ENCODE measurements at places on chromosomes 7 and 10.

- no peak for DNase-seq
These were observed 16.0 kb downstream of the RASGEF1A start for GRCh38 chr10:43250615-43251418.

- no peak for DNase-seq
These were observed 55.9 kb downstream of the CFAP46 start for GRCh38 chr10:132886211-132887099.

- no peak for DNase-seq
These were observed 472.6 kb downstream of the PLXNA4 start for GRCh38 chr7:132103718-132104117.

DNA sequence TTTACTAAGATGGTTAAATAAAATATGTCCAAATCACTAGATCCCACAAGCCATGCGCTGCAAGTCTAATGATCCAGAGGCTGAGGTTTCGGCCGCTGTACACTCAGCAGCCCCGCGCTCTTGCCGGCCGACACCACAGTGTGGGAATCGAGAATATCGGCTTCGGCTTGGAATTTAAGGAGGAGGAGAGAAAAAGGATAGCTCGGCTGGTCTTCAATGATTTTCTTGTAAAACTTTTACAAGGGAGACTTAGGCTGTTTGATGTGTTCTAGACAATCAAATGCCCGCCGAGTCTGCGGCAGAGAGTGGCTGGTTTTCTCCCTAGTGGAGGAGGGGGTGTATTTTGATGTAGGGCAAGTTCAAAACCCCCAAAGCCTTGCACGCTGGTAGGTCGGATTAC is 118.2 kb upstream of the TCF7L2 start:
- DNase-seq: no peak

DNA sequence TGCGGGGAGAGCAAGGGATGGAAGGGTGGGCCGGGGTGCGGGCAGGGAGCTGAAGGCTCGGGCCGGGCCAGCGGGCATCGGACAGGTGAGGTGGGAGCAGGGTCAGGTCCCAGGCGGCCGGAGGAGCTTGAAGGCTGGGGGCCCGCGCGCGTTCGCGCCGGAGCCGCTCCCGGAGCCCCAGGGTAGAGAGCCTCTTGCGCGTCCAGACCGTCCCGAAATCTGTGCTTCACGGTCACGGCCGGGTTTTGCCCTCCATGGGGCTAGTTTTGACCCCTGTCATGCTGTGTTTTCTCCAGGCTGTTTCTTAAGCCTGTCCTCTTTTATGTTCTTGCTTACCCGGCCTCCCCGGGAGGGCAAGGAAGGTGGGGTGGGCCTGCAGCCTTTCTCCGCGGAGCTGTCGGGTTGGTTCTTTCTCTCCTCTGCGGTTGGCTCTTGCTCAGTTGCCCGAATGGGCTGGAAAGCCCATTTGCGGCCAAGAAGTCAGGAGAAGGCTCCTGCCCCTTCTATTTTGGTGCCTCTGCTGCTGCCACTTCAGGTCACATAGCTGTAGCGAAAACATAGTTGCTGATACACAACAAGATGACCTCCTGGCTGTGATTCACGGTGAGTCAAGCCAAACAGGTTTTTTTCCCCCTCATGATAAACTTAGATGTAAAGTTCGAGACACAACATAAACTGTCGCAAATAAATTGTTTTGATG is 650 bp downstream of the UBE2D1 start:
- DNase-seq: no peak

DNA sequence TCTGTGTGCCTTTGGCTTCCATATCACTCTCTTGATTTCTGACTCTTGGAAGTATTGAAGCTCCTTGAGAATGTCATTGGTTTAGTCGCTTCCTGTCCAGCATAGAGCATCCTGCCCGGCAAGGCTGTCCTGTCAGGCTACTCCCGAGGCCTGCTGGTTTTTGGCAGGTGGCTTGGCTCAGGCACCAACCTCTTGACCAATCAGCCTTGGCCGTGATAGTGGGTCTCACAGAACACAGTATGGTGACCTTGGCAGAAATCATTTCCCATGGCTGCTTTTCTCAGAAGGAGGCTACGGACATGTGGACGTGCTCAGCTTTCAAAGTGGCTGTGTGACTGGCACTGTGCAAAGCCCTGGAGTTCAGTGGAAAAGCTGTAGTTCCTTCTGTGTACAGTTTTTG is 516.9 kb downstream of the REEP3 start:
- DNase-seq: no peak

DNA sequence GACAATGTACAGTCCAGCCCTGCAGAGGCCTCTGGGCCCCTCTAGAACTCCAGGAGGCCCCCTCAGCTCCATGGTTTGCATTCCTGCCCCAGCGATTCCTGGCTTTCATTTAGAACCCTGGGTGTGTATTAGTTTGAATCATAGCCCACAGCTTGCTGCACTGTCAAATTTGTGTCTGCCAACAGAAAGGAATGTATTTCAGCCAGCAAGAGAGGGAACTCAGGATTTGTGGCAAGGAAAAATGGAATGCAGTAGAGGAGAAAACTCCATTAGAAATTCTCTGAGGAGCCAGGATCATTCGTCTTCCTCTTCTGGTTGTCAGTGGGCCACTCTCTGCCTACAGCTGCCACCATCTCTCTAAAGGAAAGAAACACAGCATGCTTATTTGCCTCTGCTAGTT is 27.9 kb upstream of the WDR11 start:
- DNase-seq: no peak

- DNase-seq: no peak
These were observed 956.6 kb downstream of the GATA3 start for GRCh38 chr10:9010931-9011670.

DNA sequence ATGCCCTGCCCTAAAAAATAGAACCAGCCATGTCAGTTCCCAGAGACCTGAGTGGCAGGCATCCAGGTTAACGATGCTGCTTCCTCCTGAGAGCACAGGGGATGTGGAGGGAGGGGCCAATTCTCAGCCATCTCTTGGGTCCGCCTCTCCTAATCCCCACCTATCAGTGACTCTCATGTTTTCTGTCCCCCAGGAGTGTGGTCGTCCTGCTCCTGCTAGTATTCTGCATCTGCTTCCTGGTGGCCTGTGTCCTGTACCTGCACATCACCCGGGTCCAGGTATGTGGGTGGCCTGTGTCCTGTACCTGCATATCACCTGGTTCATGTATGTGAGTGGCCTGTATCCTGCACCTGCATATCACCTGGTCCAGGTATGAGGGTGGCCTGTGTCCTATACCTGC is 105.3 kb downstream of the ADCY1 start:
- DNase-seq: no peak

- DNase-seq: no peak
These were observed 53.3 kb upstream of the SP8 start for GRCh38 chr7:20839987-20840386.

DNA sequence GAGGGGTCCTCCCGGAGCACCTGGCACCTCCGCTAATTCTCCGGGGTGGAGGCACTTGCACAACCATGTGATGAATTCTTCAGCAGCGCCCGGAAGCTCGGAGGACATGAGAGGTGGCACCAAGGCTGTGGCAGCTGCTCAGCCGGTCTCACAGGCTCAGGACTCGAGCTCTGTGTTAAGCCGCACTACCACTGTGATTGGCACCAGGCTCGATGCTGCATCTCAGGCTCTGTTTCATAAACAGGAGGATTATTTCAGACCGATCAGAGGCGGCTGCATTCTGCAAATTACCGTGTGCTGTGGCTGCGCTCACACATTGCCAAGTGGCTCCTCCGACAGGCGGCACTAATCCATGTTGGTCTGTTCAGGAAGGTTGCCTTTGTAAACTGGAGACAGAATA is 495.2 kb downstream of the DNAJB6 start:
- no peak for DNase-seq

- DNase-seq: no peak
These were observed 26.8 kb downstream of the ACADSB start for GRCh38 chr10:123035467-123036086.

- DNase-seq: no peak
These were observed 127.4 kb downstream of the TACC2 start for GRCh38 chr10:122116331-122116730.

DNA sequence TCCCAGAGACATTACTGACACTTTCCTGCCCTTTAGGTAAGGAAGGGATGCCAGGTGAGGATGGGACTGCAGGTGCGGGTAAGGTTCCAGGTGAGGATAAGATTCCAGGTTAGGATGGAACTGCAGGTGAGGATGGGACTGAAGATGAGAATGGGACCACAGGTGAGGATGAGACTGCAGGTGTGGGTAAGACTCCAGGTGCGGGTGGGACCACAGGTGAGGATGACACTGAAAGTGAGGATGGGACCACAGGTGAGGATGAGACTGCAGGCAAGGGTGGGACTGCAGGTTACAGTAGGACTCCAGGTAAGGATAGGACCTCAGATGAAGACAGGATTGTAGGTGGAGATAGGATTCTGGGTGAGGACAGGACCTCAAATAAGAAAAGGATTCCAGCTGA is 322.3 kb downstream of the WDR37 start:
- DNase-seq: no peak

GRCh38 chr7:137591421-137591837 is 247.9 kb upstream of the PTN start:
- no peak for DNase-seq

GRCh38 chr10:126314863-126315493 is 73.3 kb downstream of the ADAM12 start:
- no peak for DNase-seq

- peak; percentile 16 for DNase-seq
These were observed 28.4 kb downstream of the TMEM130 start for GRCh38 chr7:98841179-98841997.

GRCh38 chr10:86850481-86850880 is 94.1 kb downstream of the BMPR1A start:
- no peak for DNase-seq

DNA sequence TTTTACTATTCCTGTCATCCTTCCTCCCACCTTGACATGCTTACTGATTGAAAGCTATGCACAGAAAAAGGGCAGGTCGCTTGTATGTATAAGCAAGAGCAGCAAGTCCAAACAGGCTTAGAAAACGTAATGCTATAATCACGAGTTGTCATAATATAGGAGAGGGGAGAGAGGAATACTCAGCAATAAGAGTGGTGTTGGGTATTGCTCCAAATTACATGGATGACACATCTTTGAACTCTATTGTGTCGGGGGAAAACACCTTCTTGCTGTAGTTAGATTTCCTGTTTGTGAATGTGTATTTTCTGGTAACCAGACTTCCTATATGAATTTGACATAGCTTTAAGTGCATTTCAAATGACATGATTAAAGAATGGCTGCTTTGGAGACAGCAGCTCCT is 7.5 kb downstream of the MET start:
- DNase-seq: no peak

- DNase-seq: no peak
These were observed 106.6 kb upstream of the COL1A2 start for GRCh38 chr7:94288096-94288495.

DNA sequence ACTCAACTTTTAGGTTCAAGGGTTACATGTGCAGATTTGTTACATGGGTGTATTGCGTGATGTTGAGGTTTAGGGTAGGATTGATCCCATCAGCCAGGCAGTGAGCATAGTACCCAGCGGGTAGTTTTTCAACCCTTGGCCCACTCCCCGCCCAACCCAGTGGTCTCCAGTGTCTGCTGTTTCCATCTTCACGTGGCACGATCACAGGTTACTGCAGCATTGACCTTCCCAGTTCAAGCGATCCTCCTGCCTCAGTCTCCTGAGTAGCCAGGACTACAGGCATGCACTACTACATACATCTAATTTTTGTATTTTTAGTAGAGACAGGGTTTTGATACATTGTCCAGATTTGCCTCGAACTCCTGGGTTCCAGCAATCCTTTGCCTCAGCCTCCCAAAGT is 905.7 kb upstream of the ZNF722 start:
- no peak for DNase-seq

GRCh38 chr10:93804200-93804599 is 46.5 kb downstream of the LGI1 start:
- DNase-seq: no peak

DNA sequence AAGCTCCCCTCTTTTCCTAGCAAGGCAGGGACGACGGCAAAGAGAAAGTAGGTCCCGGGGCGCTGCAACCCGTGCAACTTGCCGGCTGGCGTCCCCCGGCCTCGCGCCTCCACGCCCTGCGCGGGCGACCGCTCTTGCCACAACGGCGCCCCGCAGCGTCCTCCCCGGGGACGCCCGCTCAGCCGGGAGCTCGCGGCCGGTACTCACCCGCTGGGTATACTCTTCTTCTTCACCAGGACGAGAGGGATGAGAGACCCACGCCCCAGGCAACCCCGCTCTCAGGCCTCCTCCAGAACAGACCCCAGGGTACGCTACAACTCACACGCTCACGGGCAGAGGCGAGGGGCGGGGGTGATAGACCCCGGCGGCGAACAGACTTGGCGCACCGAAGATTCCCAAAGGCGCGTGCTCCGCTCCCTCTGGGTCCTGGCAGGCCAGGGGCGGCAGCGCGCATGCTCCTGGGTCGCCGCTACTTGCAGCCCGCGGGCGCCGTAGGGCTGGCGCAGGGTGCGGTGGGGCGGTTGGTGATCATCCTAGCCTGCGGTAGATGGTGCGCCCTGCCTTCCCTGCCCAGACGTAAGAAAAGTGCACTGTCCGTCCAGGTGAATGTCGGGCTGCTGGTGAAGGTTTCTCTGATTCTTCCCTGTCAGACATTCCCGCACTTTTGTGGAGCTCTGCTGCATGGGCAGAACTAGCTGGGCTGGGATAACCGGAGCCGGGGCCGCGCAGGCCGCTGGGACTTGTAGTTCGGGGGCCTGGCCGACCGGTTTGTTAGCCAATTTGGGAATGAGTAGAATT is at the start of gene CC2D2B:
Gene CC2D2B (plus strand): TSS at position 520 of the 798 bp plus-strand sequence. CDS start 3,349 bp downstream, outside the sequence.
- DNase-seq: peak; percentile 58

DNA sequence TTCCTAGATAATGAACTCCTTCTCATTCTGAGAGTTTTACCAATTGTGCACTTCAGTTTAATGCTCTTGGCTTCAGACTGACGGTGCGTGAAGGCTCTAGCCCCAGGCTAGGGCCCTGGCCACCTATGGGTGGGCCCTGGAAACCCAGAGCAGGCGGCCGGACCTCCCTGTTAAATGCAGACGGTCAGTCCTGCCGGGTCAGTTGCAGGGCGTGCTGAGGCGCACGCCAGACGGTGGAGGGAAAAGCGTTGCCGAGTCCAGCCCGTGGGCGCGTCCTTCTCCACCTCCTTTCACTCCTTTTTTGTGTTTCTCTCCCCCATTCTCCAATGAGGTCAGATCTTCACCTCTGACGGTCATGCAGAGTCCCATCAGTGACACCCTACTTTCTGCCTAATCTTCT is 2.3 kb downstream of the DPYSL4 start:
- no peak for DNase-seq

DNA sequence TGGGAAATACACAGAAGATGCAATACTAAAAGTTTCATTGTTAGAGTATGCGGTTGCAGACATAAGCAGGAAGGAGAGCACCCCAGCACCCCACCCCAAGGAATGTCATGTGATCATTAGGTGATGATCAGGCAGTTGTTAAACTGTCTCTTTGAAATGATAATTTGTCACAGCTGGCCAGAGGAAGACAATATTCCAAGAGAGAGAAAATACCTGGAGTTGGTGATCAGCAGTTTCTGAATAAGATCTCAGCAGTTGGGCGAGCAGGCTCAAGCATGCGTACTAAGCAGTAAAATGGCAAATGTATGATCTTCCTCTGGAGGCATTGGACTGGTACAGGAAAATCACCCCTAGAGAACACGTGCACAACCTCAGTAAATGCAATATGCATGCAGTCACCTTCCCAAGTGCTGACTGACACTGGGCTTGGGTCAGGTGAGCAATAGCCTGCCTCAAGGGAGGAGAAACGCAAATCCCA is 250.1 kb upstream of the MBL2 start:
- no peak for DNase-seq
